ENCODE measurements at places on chromosomes 6 and 20. TPM values are rescaled to one million over a fixed set of nuclear protein-coding genes. Genes with fewer than 3 reads are reported as not detected.

The SMLR1 gene
- not detected for total RNA-seq

- peak; percentile 48 for DNase-seq
Measured at GRCh38 chr6:125953502-125953875, 3.1 kb upstream of the HINT3 start.

GRCh38 chr6:111406200-111406721 lies 76.8 kb downstream of the REV3L start:
- DNase-seq, result no peak

DNA sequence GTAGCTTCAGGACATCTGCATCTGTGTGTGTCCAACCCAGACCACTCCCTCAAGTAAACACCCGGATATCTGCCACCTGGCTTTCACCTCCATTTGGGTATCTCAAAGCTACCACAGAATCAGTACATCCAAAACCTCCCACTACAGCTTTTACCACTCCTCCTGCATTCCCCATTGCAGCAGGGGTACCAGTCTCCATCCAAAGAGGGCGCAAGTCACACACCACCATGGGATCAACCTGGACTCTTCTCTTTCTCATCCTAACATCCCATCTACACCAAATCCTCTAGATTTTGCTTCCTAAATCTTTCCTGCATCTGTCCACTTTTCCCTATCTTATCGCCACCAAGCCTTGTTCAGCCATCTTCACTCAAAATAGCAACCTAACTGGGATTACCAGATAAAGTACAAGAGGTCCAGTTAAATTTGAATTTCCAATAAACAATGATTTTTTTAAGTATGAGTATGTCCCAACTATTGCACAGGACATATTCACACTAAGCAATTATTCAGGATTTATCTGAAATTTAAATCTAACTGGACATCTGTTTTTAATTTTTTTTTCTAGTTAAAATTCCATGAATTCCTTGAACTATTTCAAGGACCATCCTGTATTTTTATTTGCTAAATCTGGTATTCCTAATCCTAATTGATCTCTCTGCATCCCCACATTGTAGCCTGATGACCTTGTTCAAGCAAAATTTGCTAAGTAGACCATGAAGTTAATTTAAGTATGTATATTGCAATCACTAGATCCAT lies 164.3 kb upstream of the MLN start:
- no peak for DNase-seq

All from mammary epithelial cell (primary cell).